ENCODE measurements at places on chromosomes 2 and 18.

- no peak for DNase-seq
These were observed 808.4 kb downstream of the BCL11A start for GRCh38 chr2:59745085-59745484.

GRCh38 chr18:46452820-46453219 lies 204.2 kb downstream of the LOXHD1 start:
- no peak for DNase-seq

DNA sequence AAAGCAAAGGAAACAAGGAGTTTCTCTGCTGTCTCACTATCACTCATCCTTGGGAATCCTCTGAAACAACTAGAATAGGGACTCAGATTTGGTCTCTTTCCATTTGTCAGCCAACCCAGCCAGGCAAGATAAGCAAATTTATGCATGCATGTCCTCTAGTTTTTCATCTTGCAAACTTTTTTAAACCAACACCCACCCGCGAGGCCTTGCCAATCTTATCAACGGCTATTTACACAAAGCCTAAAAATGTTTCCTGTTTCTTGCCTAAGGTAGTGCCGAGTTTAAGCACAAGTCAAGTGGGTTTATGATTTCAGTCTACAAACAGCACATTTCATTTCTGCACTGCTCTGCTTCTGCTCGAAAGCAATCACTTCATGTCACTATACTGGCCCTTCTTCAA lies 240.9 kb downstream of the STK39 start:
- no peak for DNase-seq

DNA sequence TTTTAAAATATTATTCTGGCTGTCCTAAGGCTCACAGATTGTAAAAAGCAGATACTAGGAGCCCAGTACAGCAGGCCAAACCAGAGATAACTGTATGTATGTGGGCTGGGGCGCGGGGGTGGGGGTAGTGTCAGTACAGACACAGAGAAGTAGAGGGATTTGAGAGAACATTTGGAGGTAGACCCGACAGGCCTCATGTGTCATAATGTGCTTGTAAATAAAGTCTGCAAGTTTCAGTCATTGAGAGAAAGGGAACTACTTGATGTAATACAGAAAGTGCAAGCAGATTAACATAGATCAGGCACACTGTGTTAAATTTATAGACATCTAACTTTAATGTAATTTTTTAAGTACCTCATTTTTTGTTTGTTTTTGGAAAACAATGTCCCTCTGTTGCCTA lies 7.4 kb upstream of the POLI start:
- no peak for DNase-seq

DNA sequence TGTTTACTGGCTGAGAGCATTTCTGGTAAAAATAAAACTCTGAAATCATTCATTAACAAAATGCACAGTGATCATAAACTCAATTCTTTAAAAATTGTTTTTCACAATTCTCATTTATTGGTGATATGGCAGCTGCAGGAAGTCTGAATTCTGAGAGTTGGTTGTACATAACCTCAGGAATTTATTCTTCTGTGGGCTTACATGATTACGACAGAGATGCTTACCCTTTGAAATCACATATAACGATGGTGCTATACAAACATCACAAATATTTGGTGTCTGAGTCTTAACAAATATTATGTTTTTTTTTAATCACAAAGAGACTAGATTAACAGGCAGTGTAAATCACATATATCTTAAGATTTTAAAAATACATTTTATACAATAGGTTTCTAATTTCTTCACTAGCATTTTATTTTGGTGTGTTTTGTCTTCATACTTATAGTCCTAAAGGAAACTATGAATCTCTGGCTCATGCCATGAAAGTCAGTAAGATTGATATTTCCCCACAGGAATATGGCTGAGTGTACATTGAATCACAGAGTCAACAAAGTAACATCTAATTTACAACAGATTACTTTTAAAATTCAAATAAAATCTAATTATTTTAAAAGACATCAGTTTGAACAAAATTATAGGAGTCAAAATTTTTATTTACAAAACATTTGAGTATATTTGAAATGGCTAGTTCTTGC lies 318.8 kb upstream of the THUMPD2 start:
- DNase-seq, result no peak
